ENCODE measurements at places on chromosomes 11 and 22.

- no peak for DNase-seq
These were observed 72.7 kb downstream of the KCNQ1 start for GRCh38 chr11:2517386-2518064.

DNA sequence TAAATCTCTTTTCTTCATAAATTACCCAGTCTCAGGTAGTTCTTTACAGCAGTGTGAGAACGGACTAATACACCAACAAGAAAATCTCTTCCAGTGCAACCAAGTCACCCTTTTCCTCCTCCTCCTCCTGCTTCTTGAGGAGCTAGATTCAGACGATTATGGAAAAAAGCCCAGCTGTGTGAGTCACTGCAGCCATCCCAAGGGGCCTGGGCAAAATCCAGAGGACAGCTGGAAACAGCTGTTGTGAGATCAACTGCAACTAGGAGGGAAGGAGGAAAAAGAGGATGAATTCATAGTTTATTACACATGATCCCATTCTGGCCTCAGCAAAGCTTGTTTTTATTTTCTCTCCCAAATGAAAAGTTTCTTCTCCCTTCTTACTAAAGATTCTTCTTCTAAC lies 32.9 kb downstream of the RBFOX2 start:
- DNase-seq, result no peak

DNA sequence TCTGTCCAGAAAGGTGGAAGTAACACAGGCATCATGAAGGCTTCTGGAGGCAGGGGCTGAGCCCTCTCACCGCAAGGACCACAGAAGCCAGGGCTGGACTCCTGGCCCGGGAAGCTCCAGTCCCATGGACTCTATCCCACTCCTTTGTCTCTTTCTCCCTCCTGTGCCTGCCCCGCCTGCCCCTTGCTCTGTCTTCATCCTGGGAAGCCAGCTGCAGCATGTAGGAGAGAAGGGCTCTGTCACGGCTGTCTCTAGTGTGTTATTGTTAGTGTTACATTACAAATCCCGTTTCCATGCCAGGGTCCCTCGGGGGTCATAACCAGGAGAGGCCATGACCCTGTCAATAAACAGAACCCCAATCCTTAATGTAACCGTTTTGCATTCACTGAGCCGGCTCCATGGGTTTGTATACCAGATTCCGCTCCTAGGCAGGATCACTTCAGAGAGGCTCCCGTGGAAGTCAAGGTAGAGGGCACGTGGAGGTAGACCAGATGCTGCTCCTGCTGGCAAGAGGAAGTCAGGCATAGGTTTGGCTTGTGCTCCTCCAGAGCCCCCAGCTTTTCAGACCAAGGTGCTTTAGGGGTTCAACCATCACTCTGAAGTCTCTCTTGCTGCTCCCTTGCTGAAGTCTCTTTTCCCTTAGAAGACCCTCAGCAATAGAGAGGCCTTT lies 293.2 kb downstream of the ETS1 start:
- DNase-seq, result no peak

- DNase-seq, result no peak
These were observed 27.0 kb downstream of the CUL5 start for GRCh38 chr11:108035690-108036089.

DNA sequence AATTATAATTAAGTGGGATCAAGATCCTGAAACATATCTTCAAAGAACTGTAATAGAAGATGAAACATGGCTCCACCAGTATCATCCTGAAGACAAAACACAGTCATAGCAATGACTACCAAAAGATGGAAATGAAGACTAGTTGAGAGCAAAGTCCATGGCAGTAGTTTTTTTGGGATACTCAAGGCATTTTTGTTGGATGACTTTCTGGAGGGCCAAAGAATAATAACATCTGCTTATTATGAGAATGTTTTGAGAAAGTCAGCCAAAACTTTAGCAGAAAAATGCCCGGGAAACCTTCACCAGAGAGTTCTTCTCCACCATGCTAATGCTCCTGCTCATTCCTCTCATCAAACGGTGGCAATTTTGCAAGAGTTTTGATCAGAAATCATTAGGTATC lies 809.4 kb upstream of the RAG2 start:
- DNase-seq, result no peak

GRCh38 chr11:12704049-12704448 lies 29.8 kb downstream of the TEAD1 start:
- no peak for DNase-seq

- no peak for DNase-seq
These were observed 16.0 kb downstream of the FZD4 start for GRCh38 chr11:86938900-86939880.

DNA sequence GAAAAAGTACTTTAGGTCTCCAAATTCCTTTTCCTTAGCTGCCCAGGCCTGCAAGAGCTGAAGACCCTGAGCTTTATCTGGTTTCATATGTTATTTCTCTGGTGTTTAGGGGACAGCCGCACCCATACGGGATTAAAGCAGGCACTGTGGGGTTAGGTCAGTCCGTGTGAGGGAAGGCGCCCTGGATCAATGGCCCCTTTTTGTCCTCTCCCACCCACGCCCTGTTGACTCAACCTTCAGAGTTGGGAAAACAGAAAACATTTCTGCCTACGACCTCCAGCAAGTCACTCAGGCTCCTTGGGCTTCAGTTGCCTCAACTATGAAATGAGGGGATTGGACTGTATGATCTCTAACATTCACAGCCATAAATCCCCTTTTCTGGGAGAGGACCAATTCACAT lies 55.2 kb upstream of the BARX2 start:
- DNase-seq, result no peak

DNA sequence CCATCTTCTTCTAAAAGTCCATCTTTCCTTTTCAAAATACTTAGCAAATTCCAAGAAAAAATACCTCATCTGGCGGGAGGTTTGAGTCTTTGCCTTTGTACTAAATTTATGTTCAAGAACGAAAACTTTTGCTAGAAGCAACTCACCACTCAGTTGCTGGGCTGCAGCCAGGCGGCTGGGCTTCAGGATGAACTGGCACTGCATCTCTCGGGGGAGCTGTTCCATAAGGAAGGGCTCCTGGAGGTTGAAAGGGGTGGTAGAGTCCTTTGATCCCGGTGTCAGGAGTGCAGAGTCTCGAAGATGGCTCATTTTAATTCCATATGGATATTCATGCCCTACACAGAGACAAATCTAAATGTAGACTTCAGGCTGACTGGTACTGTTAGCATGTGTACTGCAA lies 105.8 kb downstream of the ARHGAP20 start:
- DNase-seq, result no peak

DNA sequence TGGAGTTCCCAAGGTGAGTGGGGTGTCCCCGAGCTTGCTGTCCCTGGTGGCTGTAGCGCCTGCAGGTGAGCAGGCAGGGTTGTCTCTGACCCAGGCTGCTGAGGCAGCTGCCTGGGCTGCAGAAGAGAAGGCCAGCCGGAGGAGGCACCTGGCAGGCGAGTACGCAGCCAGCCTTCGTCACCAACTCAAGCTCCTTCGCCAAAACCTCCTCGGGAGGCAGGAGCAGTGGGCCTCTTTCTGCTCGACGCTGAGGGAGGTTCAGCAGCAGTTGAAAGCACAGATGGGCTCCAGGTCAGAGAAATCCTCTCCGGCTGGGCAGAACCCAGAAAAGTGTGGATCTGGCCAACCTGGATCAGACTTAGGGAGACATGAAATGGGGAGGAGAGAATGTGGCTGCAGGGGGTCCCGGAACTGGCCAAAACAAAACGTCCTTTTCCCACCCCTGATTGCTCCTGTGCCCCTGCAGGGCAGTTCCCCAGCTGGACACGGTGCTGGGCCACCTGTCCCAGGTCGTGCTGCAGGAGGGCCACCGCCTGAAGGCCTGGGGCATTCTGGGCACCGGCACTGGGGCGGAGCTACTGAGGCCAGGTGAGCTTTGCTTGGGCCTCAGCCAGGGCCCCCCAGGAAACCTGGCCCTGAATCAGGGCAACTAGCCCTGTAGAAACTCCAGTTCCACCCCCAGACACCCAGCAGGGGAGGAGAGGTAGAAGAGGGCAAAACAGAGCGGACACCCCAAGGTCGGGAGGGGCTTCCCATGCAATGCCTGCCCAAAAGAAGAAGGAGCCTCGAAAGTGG lies 56.7 kb downstream of the BTG4 start:
- no peak for DNase-seq

All from NCI-H187 (cell line).